ENCODE measurements at places on chromosomes 13 and 19. TPM values are rescaled to one million over a fixed set of nuclear protein-coding genes. Genes with fewer than 3 reads are reported as not detected.

The SOX21 gene
- 0.30 TPM for polyA plus RNA-seq

The ADGRE1 gene
- 0.14 TPM for polyA plus RNA-seq

The ZNF223 gene
- polyA plus RNA-seq = 12.7 TPM

The ZNF155 gene
- 15.8 TPM for polyA plus RNA-seq

The SLC17A7 gene
- polyA plus RNA-seq = 0.33 TPM

The NANOS3 gene
- polyA plus RNA-seq = 1.1 TPM

The PRODH2 gene
- polyA plus RNA-seq = 21.0 TPM

The BICRA gene
- polyA plus RNA-seq = 9.7 TPM

The DKKL1 gene
- 4.7 TPM for polyA plus RNA-seq

The KLK3 gene
- 0.42 TPM for polyA plus RNA-seq

The LILRA5 gene
- polyA plus RNA-seq = 0.23 TPM

The CDC42EP5 gene
- 20.2 TPM for polyA plus RNA-seq

The LAIR1 gene
- polyA plus RNA-seq = 3.1 TPM

The C1QTNF9B gene
- polyA plus RNA-seq = 0.60 TPM

The ZNF8 gene
- polyA plus RNA-seq = 6.5 TPM

The PSG7 gene
- polyA plus RNA-seq = not detected

The PROZ gene
- polyA plus RNA-seq = 0.75 TPM

The ZNF763 gene
- polyA plus RNA-seq = 10.3 TPM

The ONECUT3 gene
- polyA plus RNA-seq = not detected

The ZNF850 gene
- 2.9 TPM for polyA plus RNA-seq

The NLRP11 gene
- polyA plus RNA-seq = 0.15 TPM

The MEIS3 gene
- polyA plus RNA-seq = 19.2 TPM

The PLA2G4C gene
- polyA plus RNA-seq = 6.4 TPM

The USF2 gene
- 160 TPM for polyA plus RNA-seq

The CEACAM4 gene
- 0.16 TPM for polyA plus RNA-seq

The ITGBL1 gene
- polyA plus RNA-seq = 0.55 TPM

The ZNF667 gene
- 14.9 TPM for polyA plus RNA-seq

The ACTMAP gene
- polyA plus RNA-seq = 14.0 TPM

The TLE2 gene
- polyA plus RNA-seq = 27.5 TPM

The SPRED3 gene
- 1.1 TPM for polyA plus RNA-seq

The FCHO1 gene
- polyA plus RNA-seq = 1.1 TPM

The CCL25 gene
- 0.24 TPM for polyA plus RNA-seq

The ANKRD24 gene
- polyA plus RNA-seq = 0.65 TPM

The CD70 gene
- polyA plus RNA-seq = not detected

The SIGLEC9 gene
- 1.3 TPM for polyA plus RNA-seq

The ZNF470 gene
- 9.5 TPM for polyA plus RNA-seq

The CD33 gene
- polyA plus RNA-seq = 1.5 TPM

The ZNF529 gene
- polyA plus RNA-seq = 23.7 TPM

The C1QTNF9 gene
- 0.23 TPM for polyA plus RNA-seq

The SHD gene
- polyA plus RNA-seq = 1.3 TPM

The NAPA gene
- polyA plus RNA-seq = 159 TPM

The ATP4B gene
- 0.40 TPM for polyA plus RNA-seq

The NOTCH3 gene
- polyA plus RNA-seq = 103 TPM

The EDDM13 gene
- polyA plus RNA-seq = 1.9 TPM

The CYP4F11 gene
- polyA plus RNA-seq = 0.25 TPM

The OR7D2 gene
- polyA plus RNA-seq = not detected

The KANK3 gene
- polyA plus RNA-seq = 7.6 TPM

The LRRC63 gene
- 0.08 TPM for polyA plus RNA-seq

The NFIC gene
- 20.4 TPM for polyA plus RNA-seq

The PPM1N gene
- polyA plus RNA-seq = 0.17 TPM
